Stimulated activated CD4-positive, alpha-beta T cell treated with anti-CD3 and anti-CD28 coated beads, Interleukin-1b, Interleukin-23, amount 100 ng/mL, for 24 hours (primary cell): ENCODE measurements at places on chromosomes 4 and X.

DNA sequence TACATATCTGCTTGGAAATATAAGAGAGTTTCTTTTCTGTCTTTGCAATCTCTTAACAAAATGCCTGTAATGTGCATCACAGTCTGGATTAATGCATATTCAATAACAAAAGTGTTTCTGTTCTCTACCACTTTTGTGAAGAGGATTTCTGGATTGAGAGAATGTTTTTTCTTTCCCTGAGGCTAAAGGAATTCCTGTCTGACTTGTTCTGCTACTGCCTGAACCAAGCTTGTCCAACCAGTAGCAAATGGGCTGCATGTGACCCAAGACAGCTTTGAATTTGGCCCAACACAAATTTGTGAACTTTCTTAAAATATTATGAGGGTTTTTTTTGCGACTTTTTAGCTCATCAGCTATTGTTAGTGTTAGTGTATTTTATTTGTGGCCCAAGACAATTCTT, 1133.9 kb downstream of the SH3BGRL start:
- DNase-seq: no peak

DNA sequence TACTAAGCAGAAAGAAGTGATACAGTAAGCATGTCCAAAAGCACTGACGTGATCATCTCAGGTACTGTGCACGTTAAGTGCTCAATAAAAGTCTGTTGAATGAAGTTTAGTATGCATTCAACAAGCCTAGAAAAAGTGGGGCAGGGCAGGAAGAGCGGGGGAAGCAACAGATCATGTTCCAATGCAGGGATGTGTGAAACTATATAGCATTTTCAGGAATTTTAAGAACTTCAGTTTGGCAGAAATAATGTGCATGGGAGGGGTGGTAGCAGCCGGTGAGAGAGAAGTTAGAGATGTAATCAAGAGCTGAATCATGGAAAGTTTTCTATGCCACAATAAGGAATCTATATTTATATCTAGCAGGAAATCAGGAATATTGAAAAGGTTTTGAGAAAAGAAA, 19.2 kb upstream of the CCNA2 start:
- no peak for DNase-seq

DNA sequence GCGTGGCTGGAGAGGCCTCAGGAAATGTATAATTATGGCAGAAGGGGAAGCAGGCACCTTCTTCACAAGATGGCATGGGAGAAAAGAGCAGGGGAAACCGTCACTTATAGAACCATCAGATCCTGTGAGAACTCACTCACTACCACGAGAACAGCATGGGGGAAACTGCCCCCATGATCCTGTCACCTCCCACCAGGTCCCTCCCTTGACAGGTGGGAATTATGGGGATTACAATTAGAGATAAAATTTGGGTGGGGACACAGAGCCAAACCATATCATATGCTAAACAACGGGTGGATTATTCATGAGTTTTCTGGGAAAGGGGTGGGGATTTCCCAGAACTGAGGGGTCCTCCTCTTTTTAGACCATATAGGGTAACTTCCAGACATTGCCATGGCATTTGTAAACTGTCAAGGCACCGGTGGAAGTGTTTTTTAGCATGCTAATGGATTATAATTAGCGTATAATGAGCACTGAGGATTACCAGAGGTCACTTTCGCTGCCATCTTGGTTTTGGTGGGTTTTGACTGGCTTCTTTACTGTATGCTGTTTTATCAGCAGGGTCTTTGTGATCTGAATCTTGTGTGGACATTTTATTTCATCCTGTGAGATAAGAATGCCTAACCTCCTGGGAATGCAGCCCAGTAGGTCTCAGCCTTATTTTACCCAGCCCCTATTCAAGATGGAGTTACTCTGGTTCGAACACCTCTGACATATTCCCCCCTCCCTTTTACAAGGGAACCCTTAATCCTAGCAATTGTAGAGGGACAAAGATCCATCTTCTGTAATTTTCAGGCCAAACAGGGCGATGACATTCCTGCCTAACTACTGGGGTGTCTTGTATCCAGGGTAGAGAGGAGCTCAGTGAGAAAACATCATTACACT, 27.6 kb upstream of the ZNF81 start:
- no peak for DNase-seq

GRCh38 chr4:25233737-25234389, at the start of gene PI4K2B:
TSS of gene PI4K2B (plus strand) at chr4:25234033. CDS start at chr4:25234164, 131 bp downstream.
- peak; percentile 87 for DNase-seq

- DNase-seq: no peak
Observed at GRCh38 chrX:112670977-112671376, 8.8 kb downstream of the LHFPL1 start.

DNA sequence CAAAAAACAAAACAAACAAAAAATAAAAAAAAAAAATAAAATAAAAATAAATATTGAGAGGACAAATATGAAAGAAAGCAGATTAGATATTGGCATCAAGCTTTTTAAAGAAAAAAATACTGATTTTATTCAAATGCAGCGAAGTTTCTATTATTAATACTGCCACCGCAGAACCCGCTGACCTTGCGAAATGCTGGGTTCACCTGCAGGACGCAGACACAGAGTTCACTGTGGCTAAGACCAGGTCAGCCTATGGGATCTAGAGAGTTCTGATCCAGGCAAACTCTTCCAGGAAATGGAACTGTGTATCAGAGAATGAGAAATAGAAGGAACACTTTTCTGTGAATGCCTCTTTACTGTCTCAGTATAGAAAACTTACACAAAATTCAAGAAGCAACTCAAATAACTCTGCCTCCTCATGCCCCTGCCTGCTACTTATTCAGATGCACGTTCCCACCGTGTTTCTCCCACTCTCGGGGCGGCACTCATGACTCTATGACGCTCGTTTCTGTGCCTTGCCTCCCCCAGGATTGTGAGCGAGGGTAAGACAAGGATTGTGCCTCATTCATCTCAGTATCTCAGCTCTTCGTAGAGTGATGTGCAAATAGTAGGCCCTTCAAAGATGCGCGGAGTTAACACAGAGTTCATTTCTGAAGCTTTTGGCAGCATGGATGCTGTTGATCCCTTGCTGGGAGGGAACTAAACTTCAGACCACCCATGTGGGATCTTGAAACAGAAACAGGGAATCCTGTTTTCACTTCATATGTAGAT, 44.1 kb upstream of the TLR3 start:
- no peak for DNase-seq
